Hair follicle dermal papilla cell (primary cell): ENCODE measurements at places on chromosomes 11 and 22. TPM values are rescaled to one million over a fixed set of nuclear protein-coding genes. Genes with fewer than 3 reads are reported as not detected.

SSTR3 gene
- not detected in 2 replicates for total RNA-seq

TENM4 gene
- 2.1 and 2.6 TPM in 2 replicates for total RNA-seq

RAB39A gene
- not detected in 2 replicates for total RNA-seq

BTG4 gene
- 0.24 and 0.32 TPM in 2 replicates for total RNA-seq

CD3D gene
- not detected in 2 replicates for total RNA-seq
